Right ventricle myocardium superior (tissue), 1 donor: ENCODE measurements at places on chromosomes 11 and 22. TPM values are rescaled to one million over a fixed set of nuclear protein-coding genes. Genes with fewer than 3 reads are reported as not detected.

The CCDC116 gene
- total RNA-seq: 0.24 TPM

The GGT1 gene
- 1.5 TPM for total RNA-seq

The PARVG gene
- total RNA-seq: 3.5 TPM

The MN1 gene
- 6.3 TPM for total RNA-seq

The KCTD14 gene
- total RNA-seq: not detected

The LGR4 gene
- 24.2 TPM for total RNA-seq

The CSF2RB gene
- total RNA-seq: 2.2 TPM

The PDGFB gene
- total RNA-seq: 16.2 TPM

The TSSK2 gene
- not detected for total RNA-seq

The COMMD9 gene
- 56.2 TPM for total RNA-seq

The LIF gene
- 0.54 TPM for total RNA-seq

The XNDC1N gene
- 2.7 TPM for total RNA-seq

The CBL gene
- 6.5 TPM for total RNA-seq

The TRIM29 gene
- not detected for total RNA-seq

The KRTAP5-8 gene
- total RNA-seq: not detected

The DLG2 gene
- 6.1 TPM for total RNA-seq

The SLC5A1 gene
- total RNA-seq: 215 TPM

The GAL3ST3 gene
- total RNA-seq: 0.73 TPM
